Stimulated activated CD4-positive, alpha-beta T cell treated with anti-CD3 and anti-CD28 coated beads, Interleukin-15, amount 100 ng/mL, for 48 hours (primary cell): ENCODE measurements at places on chromosomes 12 and 14.

- no peak for DNase-seq
Observed at GRCh38 chr14:51701951-51702350, 50.2 kb downstream of the FRMD6 start.

- DNase-seq, result no peak
Observed at GRCh38 chr12:117188961-117189724, 1.1 kb downstream of the FBXO21 start.

DNA sequence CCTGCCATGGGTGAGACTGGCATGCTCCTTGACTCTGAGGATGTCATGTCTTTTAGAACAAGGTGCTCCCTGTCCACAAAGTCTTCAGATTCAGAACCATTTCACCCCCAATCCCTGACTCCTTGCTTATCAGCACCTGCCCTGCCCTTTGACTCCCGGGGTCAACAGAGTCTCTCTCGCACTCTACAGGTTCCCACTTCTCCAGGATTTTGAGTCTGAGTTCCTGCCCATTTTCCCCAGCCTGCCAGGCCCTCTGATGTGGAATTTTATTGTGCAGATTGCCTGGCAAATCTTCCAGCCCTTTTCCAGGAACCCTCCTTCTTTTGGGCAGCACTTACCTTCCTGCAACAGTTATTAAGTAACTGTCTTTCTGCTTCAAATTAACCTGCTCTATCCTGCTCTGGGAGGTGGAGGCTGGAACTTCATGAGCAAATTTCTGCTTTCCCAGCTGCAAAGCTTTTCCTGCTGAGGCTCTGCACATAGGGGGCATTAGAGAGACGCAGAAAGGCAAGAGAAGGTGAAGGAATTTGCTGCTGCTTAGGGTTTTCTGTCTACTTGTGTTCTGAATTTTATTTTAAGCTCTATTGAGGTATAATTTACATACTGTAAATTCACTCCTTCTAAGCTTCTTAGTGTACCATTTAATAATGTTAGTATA, 259.1 kb downstream of the PCNX1 start:
- DNase-seq, result no peak

DNA sequence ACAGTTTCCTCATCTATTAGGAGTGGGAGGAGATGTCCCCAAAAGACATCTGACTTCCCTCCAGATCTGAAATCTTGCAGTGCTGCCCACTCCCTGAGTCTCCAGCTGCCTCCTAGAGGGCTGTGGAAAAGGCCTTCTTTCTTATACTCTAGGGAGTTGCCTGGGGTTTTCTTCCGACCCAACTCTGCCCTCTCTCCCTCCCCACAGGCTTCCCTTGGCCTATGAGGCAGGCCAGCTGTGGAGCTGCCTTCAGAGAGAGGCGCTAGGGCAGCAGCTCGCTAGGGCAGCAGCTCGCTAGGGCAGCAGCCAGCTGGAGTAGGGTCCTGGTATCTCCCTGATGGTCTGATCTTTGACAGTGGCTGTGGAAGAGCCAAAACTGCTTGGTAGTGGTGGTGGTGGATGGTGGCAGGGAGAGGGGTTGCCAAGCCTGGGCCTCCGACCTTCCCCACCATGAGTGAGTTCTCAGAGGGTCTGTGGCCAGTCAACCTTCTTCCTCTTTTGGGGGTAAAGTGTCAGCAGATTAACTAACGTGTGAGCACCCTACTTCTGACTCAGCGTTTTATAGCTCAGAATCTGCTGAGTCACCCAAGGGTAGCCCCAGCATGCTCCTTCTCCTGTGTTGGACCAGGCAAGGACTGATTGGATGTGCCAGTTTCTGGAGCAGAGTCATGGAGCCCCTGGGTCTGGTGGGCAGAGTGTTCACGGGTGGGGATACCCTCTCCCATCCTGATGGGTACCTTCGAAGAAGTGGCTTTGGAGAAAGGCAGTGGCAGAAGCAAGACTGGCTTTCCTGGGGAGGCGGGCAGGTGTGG, 2.3 kb downstream of the SLC48A1 start:
- no peak for DNase-seq

DNA sequence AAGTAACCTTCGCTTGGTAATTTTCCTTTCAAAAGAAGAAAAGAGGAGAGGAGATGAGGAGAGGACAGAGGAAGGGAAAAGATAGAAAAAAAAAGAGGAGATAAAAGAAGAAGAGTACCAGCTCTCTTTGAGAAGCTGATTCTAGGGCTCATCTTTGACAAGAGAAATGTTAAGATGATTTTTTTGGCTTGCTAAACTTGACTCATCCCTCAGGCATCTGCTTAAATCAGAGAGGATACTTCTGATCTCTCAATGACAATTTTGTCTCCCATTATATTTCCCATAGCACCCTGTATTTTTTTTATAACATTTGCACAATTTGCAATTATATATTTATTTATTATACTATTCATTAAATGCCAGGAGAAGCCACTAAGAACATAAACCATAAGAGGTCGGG, 17.1 kb downstream of the SYT1 start:
- DNase-seq, result no peak

- no peak for DNase-seq
Observed at GRCh38 chr12:58159941-58160340, 218.6 kb downstream of the ATP23 start.

DNA sequence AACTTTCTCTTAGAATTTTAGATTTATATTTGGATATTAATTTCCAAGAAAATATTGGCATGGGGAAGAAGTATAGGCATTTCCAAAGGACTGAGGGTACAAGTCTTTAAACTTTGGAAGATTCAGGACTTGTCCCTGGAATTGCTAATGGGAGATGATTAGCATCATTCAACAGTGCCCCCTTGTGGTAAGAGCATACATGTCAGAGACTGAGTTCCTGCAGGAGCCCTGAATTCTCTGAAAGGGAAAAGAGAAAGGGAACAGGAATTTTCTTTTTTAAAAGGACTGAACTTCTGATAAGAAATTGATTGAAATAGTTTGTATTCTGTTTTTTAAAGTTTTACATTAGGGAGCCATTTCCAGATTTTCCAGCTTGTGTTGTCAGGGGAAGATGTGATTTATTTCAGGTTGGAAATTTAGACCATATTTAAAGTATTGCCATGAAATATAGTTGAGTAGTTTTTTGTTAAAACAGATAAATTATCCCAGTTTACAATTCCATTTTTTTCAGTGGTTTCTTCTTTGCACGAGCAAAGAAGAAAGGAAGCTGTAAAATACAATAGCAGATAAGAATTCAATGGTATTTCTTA, 44.0 kb upstream of the REP15 start:
- no peak for DNase-seq

DNA sequence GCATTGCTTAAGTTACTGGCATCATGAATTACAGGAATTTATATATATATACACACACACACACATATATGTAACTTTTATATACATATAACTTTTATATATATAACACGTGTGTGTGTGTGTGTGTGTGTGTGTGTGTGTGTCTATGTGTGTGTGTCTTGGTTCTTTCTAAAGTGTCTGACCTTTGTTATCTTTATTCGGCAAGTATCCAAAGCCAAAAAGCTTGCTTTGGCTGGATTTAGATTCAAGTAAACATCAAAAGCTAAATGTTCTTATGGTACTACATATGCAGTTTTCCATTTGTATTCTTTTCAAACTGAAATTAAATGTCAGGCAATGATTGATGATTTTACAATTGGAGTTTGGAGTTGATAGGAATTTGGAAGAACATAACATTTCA, 69.9 kb downstream of the SLC16A7 start:
- no peak for DNase-seq

GRCh38 chr12:3973973-3974644, 100.9 kb upstream of the PARP11 start:
- no peak for DNase-seq

DNA sequence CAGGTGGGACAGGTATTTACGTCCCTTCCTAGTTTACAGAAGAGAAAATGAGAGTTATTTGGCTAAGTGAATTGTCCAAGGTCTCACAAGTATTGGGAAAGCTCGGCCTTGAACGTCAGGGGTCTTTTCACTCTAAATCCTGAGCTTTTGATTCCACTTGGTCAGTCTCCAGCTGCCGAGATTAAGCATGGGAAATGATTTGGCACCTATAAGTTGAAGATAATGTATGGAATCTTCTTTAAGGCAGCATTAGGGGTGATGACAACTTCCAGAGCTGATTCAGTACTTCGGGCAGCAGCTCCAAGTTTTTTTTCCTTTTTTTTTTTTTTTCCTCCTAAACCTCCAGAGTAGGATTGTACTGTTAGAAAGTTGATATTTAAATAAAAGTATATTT, 722 bp downstream of the FAM234B start:
- DNase-seq, result no peak

DNA sequence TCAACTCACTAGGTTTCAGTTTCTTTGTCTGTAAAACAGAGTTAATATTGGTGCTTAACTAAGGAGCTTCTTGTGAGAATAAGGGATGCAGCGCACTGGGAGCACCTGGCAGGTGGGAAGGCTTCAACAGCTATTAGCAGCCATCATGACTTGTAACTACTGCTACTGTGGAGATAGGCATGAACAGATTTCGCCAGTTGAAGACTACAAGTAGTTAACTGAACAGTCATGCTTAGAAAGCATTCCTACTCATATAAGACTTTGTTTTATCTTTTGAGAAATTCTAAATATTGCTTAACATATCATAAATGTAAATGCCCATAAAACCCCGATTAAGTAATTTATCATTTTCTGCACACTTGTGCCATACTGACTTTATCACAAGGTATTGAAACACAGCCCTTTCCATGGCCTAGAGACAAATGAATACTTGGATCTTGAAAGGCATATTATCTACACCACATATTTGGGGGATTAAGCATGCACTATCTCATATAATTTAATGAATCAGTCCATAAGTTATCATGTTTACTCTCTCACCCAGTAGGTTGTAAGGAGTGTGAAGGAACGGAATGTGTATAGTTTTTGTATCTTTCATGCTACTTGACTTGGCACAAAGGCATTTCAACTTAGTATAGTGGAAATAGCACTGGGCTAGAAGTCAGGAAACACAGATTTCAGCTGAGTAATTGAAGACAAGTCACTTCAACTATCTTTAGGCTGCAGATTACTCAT, 16.1 kb downstream of the NTN4 start:
- DNase-seq, result no peak

- no peak for DNase-seq
Observed at GRCh38 chr12:132278401-132279183, 50.8 kb downstream of the GALNT9 start.

DNA sequence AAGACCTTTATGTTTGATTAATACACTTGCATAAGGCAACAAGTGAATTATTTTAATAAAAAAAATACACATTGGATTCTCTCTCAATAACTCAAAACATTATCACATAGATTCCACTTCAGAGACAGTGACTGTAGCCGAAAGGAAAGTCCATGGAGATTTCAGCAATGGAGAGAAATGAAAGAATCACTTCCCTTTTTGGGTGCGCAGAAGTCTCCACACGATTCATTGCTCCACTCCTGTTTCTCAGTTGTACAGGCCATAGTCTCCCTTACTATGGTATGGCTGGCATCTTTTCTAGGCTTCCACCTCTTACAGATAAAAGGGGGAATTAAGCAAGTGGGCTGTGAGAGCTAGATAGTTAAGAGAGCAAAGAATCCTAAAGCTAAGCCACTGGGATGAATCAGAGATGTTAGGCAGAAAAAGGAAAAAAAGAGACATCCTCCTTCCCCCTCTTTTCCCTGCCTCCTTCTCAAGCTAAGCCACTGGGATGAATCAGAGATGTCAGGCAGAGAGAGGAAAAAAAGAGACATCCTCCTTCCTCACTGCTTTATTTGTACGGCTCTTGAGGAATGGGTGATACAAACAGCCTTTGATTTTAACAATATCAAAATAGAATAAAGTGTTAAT, 16.3 kb downstream of the ST8SIA1 start:
- no peak for DNase-seq

- DNase-seq, result no peak
Observed at GRCh38 chr12:67419810-67420209, 150.7 kb downstream of the CAND1 start.

GRCh38 chr12:63906876-63907275, 62.4 kb downstream of the SRGAP1 start:
- no peak for DNase-seq

- DNase-seq, result no peak
Observed at GRCh38 chr12:45987340-45987727, 3.0 kb downstream of the SCAF11 start.

DNA sequence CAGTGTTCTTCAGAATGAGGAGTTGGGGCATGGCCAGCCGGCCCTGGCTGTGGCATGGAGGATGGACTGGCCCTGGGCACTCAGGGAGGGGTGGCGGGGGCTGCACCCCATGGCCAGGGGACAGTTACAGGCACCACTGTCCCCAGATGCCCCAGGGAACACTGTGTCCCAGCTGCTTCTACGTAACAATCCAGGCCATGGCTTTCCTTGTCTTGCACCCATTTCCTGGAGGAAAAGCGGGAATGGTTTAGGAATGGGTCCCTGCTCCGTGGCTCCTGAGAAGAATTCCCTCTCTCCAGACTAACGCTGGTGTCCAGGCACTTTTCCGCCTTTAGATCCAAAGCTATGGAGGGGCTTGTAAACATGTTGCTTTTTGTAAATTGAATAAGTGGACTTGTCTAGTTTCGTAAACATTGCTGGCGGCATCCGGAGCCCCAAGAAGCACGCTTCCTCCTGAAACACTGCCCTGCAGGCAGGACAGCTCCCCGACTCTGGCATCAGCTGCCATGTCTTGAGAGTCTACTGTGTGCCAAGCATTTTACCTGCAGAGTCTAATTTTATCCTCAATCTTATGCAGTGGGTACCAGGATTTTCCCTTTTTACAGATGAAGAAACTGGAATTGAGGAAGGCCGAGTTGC, 238.3 kb downstream of the SLC41A2 start:
- no peak for DNase-seq

DNA sequence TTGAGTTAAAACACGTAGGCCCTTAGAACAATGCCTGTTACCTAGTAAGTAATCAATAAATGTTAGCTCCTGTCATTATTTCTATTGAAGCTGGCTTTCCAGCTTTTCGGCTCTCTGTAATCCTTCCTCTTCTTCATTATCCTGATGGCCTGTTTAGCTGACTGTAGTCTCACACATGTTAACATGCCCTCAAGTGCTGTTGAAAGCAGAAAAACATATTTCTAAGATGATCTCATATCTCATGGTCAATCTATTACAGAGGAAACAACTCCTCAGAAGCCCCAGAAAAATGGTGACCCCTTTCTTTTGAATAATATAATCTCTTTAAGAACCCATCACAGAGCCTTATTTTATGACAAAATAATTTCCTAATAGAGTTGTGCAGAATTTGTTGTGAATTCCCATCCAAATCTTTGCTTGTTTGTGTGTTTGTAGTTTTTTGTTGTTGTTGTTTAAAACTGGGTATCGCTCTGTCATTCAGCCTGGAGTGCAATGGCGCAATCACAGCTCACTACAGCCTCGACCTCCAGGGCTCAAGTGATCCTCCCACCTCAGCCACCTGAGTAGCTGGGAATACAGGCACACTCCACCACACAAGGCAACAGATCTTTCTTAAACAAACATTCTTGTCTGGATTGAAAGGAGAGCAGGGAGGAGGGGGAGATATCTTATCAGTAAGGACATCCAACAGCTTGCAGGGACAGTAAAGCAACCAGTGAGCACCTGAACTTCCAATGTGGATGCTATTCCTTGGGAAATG, 242.5 kb upstream of the CAND1 start:
- no peak for DNase-seq

GRCh38 chr14:103696070-103696402, 19.2 kb downstream of the XRCC3 start:
- no peak for DNase-seq
